ENCODE measurements at places on chromosomes 5 and 9. TPM values are rescaled to one million over a fixed set of nuclear protein-coding genes. Genes with fewer than 3 reads are reported as not detected.

DNA sequence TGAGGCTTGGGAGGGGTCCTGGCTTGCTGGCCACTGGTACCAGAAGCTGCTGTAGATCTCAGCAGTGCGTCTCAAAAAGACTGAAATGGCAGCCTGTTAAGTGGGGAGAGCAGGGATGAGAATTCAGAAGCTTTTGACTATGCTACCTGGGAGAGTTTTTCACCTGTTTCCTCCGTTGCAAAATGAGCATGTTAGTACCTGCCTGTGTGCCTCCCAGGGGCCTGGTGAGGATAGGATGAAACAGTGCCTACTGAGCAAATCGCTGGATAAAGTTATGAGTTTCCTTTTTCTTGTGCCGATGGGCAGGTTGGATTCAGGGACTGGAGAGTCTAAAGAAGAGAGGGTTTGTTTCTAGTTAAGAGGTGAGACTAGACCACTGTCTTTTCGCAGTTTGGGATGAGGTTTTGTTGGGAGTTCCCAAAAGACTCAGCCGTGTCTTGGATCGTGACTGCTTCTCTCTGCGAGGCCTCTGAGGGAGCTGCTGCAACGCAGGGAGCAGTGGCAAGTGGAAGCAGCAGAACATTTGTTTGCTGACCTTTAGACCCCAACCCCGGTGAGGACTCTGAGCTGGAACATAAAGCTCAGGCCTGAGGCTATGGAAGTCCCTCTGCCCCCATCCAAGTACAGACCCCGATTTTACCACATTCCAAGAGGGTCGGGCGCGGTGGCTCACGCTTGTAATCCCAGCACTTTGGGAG, 1.4 kb downstream of the RALGPS1 start:
- DNase-seq: no peak

- no peak for DNase-seq
Measured at GRCh38 chr9:127550751-127551150, 61.3 kb upstream of the STXBP1 start.

DNA sequence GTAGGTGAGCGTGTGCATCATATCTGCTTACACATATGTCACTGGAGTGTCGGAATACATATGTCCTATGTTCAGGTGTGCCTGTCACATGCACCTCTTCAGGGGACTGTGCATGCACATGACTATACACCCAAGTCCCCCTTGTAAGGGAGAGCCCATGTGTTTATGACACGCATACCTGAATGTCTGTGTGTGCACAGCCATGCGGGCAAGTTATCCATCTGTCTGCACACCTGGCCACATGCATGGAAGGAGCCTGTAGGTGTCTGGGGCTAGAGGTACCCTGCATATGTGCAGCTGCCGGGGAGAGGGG, 622 bp upstream of the RGS14 start:
- no peak for DNase-seq

DNA sequence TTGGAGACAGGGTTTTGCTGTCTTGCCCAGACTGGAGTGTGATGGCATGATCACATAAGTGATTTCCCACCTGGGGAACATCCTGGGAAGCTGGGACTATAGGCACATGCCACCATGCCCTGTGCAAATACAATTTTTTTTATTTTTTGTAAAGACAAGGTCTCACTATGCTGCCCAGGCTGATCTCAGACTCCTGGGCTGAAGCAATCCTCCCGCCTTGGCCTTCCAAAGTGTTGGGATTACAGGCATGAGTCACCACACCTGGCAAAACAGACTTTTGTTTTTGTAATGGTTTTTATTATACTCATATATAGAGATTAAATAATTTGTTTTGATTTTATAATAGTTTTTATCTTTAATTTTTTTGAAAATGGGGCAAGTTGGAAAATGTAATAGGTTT, 14.7 kb downstream of the DNAJC25 start:
- no peak for DNase-seq

The GARIN3 gene
- total RNA-seq: not detected

The GRIN3A gene
- not detected for total RNA-seq

Data from kidney epithelial cell (primary cell).